ENCODE measurements at places on chromosomes 6 and 20.

DNA sequence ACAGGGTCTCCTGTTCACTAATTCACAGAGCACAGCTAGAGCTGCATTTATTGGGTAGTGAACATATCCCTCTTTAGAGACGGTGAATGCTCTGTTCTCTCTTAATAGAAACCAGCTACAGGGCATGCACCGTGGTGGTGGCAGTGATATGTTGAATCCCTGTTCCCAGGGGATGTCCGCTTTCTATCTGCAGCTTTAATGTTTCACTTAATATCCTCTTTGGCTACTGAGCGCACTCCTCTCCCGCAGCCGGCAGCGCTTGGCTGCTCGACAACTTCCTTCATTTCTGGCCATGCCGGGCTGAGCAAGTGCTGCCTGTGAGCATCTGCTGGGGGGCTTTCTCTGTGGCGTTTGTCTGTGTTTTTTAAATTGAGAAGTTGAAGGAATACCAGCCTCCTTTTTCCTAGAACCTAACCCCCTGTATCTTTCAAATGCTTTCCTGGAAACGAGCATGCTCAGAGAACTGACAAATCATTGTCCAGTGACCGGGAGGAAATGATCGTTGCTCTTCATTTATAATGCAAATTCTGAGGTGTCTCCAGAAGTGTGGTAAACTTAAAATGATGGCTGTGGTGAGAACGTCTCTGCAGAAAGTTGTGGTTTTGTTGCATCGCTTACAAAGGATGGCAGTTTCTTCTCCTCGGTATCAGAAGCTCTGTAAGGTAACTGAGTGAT is 297.9 kb downstream of the UTRN start:
- DNase-seq = peak; percentile 85

DNA sequence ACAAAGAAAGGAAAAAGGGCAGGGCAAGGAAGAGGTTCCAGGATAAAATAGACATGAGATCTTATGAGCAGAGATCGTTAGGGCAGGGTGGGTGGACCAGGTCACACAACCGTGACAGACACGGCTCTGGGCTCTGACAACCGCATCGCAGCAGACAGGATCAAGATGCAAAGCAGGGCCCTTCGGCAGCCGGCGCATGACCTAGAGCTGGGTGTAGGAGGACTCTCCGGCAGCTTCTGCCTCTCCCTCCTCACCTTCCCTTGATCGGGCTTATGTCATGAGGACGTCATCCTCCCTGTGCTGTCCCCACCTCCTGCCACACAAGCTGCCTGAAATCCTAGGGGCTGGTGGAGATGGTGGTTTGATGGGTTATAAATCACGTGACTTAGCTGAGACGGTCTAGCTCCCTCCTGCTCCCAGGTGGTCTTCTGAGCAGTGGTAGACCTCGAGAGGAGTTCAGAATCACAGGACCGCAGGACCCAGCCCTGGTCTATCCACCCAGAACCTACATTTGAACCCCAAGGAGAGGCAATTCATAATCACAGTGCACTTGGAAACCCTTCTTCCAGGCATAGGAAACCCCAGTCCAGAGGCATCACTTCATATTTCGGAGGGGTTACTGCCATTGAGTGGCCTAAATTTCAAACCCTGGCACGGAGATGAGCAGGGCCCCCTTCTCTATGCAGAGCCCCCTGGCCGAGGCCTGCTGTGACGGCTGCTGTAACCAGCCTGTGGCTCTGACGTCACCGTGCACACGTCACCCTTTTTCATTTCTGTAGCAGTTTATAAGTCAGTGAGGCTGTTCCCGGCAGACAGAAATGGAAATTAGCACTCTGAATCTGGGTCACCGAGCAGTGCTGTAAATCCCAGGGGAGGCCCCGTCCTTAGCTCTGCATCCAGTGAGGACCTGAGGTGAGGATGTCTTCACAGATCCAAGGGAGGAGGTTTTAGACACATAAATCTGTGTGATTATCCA is 8.7 kb upstream of the CCR6 start:
- no peak for DNase-seq

GRCh38 chr20:41318271-41318649 is 729 bp upstream of the ZHX3 start:
- no peak for DNase-seq

DNA sequence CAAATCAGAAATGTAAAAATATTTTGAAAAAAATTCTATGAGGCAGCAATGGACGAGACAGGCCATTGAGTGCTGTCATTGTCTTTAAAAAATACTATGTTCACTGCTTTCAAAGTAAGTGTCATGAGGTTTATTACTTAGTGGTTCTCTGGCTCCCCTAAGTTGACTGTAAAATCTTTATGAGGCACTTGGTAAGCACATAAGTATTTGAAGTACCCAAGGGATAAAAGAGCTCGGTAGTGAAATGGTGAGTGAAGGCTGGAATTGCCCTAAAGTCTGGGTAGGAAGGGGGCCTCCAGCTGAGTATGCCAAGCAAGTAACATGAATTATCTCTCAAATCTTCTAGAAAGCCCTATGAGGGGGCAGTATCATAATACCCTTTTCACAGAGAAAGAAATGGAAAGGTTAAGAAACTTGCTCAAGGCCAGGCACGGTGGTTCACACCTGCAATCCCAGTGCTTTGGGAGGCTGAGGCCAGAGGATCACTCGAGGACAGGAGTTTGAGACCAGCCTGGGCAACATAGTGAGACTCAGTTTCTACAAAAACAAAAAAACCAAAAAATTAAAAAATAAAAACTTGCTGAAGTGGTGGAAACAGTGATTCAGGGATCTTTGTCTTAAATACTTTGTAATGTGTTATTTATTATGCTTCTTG is 5.5 kb upstream of the CTCFL start:
- no peak for DNase-seq

DNA sequence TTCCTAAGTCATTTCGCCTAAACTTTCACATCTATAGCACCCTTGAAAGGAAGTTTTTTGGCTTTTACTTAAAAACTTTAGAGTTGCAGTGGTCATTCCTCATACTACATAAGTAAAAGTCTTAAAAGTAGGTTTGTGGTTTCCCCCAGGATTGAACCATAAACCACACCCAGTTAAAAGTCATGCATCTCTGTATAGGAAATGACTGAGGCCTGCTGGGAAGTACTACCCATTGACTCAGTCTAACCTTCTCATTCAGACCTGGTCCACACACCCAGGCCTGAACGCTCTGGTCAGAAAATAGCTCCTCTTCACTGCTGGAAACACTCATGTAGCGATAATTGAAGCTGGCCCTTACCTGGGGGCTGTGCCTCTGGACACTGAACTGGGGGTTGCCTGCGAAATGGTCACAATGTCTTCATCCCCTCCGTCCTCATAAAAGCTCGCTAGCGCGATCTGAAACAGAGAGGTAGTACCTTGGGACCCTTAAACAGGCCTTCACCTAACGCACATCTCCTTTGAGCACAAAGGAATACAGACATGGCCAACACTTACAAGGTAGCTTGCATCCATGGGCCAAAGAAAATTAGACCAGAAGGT is 2.6 kb downstream of the NSFL1C start:
- DNase-seq = no peak

DNA sequence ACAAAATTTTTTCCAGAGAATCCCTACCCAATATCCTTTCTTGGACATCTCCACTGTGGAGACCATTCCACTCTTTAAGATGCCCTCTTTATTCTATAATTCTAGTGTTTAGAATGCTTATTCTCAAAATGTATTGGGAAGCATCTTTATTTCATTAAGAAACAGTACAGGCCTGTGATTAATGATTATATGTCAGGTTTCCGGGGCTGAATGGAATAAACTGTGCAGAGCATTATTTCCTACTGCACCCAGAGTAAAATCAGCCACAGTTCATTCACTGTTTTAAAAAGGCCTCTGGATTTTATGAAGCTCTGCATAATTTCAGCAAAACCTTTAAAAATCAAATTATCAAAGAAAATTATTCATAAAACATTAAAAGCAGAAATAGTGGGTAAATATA is 42.6 kb downstream of the DSE start:
- DNase-seq = no peak

DNA sequence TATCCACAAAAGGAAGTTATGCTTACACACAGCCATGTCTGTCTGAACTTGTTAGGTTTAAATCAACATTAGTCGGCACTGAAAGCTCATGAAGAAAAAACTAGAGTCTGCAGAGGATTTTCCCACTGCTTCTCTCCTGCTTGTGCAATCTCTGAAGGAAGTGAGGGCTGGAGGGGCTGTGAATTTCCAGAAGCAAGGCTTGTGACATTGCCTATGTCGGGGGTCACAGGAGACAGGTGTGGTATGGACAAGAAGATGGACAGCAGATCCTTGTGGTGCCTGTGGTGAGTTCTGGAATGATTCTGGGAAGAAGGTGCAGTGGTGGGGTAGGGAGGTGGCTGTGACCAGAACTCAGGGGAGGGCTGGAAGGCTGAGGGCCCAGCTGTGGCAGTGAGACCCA is 84.3 kb upstream of the TRAF3IP2 start:
- no peak for DNase-seq

DNA sequence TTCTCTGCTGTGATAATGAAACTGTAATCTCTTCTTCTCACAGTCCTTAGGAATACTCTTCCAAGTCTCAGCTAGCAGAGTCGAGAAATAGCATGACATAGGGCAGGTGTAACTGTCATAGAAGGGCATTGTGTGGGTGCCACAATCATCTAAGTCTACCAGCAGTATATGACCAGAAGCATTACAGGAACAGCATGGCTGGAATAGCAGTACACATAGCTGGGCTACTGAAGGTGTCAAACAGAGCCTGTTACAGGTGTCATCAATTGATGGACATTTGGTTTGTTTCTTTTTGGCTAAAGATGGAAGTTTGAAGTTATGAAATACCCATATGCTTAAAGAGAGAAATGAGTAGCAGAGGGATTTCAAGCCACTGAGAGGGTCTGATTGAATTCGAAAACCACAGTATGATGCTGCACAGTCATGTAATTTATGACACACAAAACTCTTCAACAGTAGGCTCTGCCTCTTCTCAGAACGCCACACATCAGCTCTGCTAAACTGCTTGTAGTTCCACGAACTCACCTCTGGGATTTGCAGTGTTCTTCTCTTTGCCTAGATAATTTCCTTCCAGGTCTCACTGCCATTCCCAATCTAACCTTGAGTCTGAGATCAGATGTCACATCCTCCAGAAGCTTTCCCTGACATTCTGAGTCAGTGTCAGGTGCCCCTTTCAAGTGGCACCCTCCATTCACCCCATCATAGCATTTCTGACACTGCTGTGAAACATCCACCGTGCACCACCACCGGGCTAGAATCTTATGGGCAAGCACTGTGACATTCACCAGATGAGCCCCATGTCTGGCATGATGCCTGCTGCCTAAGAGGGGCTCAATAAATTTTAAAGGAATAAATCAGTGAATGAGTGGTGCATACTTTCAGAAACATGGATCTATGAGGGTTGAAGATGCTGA is 151.0 kb downstream of the ADAT2 start:
- no peak for DNase-seq

DNA sequence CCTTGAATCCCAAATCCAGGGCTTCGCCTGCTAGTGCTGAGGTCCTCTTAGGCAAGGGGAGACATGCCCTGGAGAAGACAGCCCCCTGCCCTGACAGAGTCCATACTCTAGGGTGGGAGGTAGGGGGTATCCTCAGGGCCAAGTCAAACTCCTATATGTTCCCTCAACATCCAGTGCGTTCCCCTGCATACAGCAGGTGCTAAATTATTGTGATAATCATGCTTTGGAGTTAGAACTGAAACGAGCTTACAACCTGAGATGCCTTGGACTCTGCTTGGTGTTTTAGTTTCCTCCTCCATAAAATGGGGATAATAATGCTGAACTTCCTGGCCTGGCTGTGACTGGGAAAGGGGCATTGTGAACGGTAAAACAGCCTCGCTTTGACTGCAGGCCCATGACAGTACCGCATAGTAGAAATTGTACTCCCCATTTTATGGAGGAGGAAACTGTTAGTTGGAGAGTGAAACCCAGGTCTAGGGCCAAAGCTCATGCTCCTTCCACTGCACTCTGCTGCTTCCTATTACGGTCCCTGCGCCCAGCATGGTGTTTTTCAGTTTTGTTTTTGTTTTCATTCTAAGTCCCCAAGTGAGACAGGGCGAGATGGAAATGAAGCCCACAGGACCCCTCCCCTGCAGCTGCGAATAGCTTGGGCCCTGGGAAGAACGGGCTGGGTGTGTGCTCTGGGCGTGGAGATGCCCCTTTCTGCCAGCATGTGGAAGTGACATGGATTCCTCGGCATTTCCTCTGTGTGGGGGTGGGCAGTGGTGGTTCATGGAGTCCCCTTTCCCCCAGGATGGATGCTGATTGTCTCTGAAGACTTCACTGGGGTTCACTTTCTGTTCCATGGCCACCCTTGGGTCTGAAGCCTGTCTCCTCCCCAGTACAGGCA is 162.5 kb downstream of the VEGFA start:
- DNase-seq = no peak

GRCh38 chr6:72950114-72950860 is 275.0 kb downstream of the KHDC1L start:
- no peak for DNase-seq

DNA sequence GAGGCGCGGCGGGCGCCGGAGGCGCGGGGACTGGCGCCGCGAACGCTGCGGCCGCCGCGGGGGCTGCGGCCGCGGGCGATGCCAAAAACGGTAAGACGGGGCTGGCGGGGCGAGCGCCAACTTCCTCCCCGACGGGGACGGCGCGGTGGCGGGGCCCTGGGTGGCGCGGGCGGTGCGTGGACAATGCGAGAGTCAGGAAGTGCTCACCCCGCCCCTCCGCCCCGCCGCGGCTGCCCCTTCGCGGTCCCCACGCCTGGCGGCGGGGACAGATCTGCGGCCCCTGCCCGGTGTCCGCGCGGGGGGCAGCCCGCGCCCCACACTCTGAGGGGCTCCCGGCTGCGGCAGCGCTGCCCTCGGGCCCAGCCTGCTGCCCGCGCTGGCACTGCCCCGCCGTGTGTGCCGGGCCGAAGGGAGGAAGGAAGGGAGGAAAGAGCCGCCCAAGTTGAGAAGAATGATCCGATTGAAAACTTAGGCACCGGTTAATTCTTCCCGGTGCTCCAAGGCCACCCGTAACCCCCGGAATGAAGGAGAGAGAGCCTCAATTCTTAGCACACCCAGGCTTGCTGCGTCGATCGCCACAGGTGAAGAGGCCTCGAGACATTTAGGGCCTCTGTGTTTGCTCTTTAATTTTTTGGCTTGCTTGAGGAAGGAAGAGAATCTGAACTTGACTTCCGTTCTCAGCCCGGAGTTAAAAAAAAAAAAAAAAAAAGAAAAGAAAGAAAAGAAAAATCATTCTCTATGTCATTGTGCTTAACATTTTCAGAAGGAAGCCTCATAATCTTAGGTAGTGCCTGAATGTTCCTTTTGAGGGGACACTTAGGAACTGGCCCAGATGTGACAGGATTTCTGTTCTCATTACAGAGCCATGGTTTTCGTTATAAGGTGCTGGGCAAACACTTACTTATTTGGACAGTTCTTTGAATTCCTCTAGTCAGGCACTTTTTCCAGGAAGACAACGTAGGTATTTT is 982 bp downstream of the HECA start:
- peak; percentile 55 for DNase-seq

Measured in AML-193 (cell line).